ENCODE measurements at places on chromosomes 3 and 15. TPM values are rescaled to one million over a fixed set of nuclear protein-coding genes. Genes with fewer than 3 reads are reported as not detected.

DNA sequence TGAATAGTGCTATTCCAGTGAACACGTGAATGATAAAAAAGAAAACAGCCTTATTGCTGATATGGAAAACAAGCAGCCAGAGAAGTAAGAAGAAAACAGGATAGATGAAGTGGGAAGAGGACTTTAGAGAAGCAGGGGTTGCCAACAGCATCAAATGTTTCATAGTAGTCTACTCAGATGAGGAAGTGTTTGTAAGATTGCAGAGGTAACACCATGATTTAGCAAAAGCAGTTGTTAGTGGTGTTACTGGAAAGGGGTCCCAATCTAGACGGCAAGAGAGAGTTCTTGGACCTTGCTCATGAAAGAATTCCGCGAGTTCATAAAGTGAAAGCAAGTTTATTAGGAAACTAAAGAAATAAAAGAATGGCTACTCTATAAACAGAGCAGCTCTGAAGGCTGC is 108.8 kb upstream of the MCTP2 start:
- DNase-seq = no peak

DNA sequence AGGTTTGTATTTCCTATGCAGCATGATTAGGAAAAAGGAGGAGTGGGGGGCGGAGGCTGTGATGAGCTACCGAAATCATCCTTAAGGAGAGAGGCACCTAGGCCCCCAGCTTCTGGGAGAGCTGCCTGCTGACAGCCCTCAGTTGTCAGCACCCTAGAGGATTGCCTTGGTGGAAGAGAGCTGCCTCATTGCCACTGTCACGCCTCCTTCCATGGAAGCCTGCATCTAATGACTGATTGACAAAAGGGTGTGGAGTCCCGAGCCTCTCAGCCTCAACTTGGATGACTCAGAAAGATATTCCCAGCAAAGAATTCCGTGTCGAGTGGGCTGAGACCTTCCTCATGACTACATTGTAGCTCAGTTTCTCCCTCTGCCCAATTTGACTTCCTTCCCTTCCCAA is 320.4 kb upstream of the PROK2 start:
- no peak for DNase-seq

- no peak for DNase-seq
Measured at GRCh38 chr3:123422457-123422856, 26.4 kb downstream of the ADCY5 start.

NR2F2 gene
- total RNA-seq = 4.1 TPM

ARRDC4 gene
- 55.1 TPM for total RNA-seq

DNA sequence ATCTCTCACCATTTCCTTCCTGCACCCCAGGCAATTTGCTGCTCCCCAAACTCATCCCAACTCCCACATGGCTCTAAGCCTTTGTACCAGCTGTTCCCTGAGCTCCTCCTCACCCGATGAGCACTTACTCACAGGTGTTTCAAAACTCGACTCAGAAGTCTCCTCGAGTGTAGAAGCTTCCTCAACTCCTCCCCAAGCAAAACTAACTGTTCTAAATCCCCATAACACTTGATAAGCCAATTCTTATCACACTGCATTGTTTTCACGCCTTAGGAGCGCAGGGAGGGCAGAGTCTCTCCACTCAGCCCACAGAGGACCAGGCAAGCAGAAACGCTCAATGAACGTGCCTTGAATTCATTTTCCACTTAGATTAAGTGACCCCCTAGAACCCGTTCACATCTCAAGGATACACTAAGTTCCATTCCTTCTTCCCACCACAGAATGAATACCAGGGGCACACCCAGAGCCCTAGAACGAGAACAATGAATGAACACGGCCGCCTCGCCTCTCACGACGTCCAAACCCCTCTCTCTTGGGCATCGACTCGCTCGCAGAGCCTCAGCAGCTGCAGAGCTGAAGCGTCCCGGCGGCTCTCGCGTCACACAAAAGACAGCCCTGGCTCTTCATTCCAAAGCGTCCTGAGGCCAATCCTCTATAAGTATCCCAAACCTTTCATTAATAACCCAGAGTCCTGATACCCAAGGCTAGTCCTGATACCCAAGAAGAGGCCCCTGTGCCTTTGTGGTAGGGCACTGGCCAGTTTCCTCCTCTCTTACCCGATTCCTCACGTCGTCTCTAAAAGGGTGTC is 1.1 kb downstream of the RAF1 start:
- no peak for DNase-seq

DNA sequence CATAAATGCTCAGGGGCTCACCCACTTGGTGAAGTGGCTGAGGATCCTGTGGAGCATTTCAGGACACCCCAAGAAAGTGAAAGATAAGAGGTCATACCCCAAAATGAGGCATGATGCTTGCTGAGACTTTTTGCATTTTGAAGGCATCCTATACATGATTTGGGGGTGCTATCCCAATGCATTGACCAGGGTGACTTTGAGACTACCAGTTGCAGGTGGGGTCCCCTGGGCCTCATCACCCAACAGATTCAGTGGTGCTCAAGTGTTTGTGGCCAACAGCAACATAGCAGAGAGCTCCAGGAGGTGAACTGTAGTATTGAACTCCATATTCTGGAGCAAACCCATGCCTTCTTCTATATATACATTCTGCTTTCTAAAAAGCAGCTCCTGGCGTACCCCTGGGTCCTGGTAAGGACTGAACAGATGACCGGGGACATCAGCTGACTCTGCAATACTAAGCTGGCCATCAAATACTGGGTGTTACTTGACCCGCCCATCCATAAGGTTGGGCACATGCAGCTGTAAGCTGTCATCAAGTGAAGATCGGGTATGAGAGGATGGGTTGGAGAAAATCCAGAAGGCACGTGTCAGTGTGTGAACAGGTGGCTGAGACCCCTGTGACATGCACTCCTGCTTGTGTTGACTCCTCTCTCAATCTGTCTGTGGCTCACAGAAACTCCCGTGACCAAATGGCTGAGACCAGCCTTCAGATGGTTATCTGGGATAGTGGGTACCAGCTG is 143.3 kb downstream of the KLF13 start:
- no peak for DNase-seq

GRCh38 chr3:54863366-54863765 is 64.5 kb downstream of the LRTM1 start:
- DNase-seq = no peak

PLAAT1 gene
- total RNA-seq = 8.1 TPM

GRCh38 chr3:146160964-146161662 is at the start of gene PLOD2:
Gene PLOD2 (minus strand): TSS chr3:146161184. CDS start chr3:146160989, 195 bp downstream.
- peak; percentile 66 for DNase-seq

GRCh38 chr3:15102256-15102655 is 3.3 kb upstream of the RBSN start:
- peak; percentile 61 for DNase-seq

DNA sequence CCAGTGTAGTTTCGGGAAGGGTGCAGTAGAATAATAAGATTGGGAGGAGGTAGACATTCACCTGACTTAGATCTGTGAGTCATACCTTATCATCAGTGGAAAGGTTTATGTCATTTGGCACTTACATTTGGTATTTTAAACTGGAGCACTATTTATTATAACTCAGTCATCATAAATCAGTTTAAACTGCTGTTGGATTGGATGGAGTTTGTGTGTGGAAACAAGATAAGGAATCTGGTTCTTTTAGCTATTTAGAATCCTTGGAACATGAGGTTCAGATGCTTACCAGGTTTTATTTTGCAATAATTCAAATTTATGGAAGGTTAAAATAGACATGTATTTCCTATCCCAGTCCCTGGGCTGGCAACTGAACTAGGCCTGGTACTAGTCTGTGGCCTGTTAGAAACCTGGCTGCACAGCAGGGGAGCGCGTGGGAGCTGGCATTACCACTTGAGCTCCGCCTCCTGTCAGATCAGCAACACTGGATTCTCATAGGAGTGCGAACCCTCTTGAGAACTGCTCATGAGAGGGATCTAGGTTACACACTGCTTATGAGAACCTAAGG is 34.5 kb downstream of the ZFAND6 start:
- no peak for DNase-seq

- DNase-seq = no peak
Measured at GRCh38 chr3:143825513-143825912, 22.8 kb downstream of the SLC9A9 start.

- DNase-seq = no peak
Measured at GRCh38 chr3:167864552-167864874, 129.0 kb downstream of the SERPINI1 start.

TMEM42 gene
- total RNA-seq = 6.9 TPM
